ENCODE measurements at places on chromosomes 11 and 22. TPM values are rescaled to one million over a fixed set of nuclear protein-coding genes. Genes with fewer than 3 reads are reported as not detected.
A peak's percentile ranks its signal among the peaks of the same experiment; 100 is the strongest.

DNA sequence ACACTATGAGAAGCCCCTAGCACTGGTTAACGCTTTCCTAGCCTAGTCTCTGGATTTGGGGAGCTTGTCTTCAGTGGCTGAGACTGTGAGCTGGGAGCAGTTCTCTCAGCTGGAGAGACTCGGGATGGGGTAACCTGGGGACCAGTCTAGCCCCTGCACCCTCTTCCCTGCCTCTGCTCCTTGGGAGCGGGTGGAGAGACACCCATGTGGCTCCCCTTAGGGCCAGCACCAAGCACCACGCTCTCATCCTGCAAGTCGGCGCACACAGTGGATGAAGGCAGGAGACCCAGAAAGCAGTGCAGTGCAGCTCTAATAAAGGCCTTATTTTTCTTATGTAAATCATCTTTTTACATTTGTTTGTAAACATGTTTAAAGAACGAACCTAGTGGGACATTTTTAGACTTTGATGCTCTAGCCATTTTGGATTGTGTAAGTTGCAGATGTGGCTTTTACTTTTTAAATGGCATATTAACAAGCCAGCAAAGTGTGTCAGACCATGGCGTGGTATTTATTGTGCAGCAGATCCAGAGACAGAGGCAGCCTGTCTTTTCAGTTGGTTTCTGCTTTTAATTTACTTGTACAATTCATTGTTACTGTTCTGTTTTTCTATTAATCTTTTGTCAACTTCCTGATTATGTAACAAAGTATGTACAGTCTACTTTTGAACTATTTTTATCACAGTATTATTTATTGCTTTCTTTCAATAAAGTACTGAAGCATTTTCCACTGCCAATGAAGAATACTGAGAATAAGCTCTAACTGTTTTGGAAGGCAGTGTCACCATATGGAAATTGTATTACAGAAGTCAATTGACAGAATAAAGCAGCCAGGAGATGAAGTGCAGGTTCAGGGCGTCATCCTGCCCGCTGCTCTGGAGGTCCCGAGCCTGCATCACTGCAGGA, 14.4 kb upstream of the CTTN start:
- peaks cover 60% of the 10 kb centered on the region for H3K36me3 ChIP-seq
- peaks cover 16% of the 10 kb centered on the region for H3K4me1 ChIP-seq
- H3K4me3 ChIP-seq = no peak overlapping the region
- H3K27me3 ChIP-seq = no peaks in the 10 kb centered on the region
- no peak for DNase-seq

GRCh38 chr22:47806894-47807293, 1044.4 kb downstream of the TBC1D22A start:
- H3K27ac ChIP-seq = no peak overlapping the region
- H3K4me3 ChIP-seq = no peak overlapping the region
- H3K36me3 ChIP-seq = no peaks in the 10 kb centered on the region
- H3K27me3 ChIP-seq = peaks cover 46% of the 10 kb centered on the region
- no peak for DNase-seq
- H3K4me1 ChIP-seq = no peaks in the 10 kb centered on the region

Gene YAP1
- 161 TPM for total RNA-seq

DNA sequence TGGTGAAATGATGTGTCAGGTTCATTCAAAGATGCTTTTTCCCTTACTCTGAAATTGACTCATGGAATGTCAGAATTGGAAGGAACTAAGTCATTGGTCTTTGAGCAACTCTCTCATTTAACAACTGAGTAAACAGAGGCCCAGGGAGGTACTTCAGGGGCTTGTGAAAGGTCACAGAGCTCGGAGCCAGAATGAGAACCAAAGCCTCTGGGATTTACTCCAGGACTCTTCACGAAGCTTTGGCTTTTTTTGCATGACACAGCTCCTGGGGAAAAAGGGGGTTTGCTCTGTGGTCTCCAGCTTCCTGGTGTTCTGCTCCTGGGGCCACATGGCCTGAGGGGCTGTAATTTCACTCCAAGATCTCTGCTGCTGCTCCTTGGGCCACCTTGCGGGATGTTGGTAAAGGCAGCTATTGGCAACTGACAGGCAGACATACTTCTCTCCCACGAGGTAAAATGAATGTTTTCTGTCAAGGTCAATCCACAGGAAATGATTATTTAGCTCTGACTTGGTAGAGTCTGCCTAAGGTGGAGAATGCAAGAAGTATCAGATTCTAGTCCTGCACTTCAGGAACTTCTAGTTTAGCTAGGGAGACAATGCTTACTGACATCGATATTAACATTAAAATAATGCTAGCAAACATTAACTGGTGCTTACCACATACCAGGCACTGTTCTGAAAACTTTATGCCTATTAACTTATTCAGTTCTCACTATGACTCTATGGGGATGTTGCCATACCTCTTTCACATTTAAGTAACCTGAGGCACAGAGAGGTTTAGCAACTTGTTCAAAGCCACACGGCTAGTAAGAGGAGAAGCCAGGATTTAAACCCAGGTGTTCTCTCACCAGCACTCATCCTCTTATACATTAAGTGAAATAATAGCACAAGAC, 16.1 kb downstream of the PKNOX2 start:
- H3K27me3 ChIP-seq = no peaks in the 10 kb centered on the region
- H3K4me3 ChIP-seq = no peak overlapping the region
- DNase-seq = no peak
- no peaks in the 10 kb centered on the region for H3K4me1 ChIP-seq
- no peaks in the 10 kb centered on the region for H3K36me3 ChIP-seq

GRCh38 chr22:17097062-17097461, 12.3 kb downstream of the IL17RA start:
- H3K27me3 ChIP-seq = no peaks in the 10 kb centered on the region
- H3K27ac ChIP-seq = no peak overlapping the region
- no peak overlapping the region for H3K4me3 ChIP-seq
- DNase-seq = no peak

GRCh38 chr11:104813532-104813931, 84.7 kb downstream of the CASP12 start:
- DNase-seq = no peak
- H3K27me3 ChIP-seq = no peaks in the 10 kb centered on the region

DNA sequence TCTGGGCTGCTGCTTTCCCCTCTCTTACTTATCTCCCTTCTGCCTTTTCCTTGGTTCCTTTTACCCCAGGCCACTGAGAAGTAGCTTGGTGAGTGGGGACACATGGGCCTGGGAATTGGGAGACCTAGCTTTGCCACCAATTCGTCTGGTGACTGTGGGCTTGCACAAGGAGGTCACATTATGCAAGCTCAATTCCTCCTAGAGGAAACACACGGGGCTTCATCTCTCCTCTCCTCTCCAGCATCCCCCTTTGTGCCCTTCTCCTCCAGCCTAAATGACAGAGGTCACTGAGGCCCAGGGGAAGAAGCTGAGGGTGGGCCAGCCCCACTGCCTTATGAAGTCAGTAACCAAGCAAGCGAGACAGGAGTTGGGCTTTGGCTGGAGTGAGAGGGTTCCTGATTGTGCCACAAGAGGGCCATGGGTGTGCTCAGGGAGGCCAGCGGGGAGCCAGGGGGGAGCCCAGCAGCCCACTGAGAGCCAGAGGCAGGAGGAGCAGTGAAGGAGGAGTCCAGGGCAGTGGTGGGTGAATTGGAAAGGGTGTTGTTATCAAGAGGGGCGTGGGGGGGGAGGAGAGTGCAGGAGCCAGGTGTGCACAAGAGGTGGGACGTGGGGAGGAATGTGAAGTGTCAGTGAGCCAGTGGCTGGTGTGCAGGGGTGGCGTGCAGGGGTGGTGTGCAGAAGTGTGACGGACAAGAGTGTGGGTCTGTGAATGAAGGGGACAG, 2.0 kb downstream of the CLCF1 start:
- H3K4me1 ChIP-seq = peaks cover 87% of the 10 kb centered on the region
- H3K27ac ChIP-seq = peak overlapping the region; percentile 48
- peak overlapping the region; percentile 92 for H3K4me3 ChIP-seq
- H3K27me3 ChIP-seq = no peaks in the 10 kb centered on the region
- DNase-seq = peak; percentile 46

GRCh38 chr11:110974731-110975130, 262.5 kb upstream of the ARHGAP20 start:
- H3K4me3 ChIP-seq = no peak overlapping the region
- DNase-seq = no peak
- no peak overlapping the region for H3K27ac ChIP-seq

- DNase-seq = no peak
- H3K4me1 ChIP-seq = no peaks in the 10 kb centered on the region
- H3K27ac ChIP-seq = no peak overlapping the region
- no peaks in the 10 kb centered on the region for H3K36me3 ChIP-seq
- H3K27me3 ChIP-seq = no peaks in the 10 kb centered on the region
Measured at GRCh38 chr11:38345286-38345685, 1747.2 kb upstream of the RAG2 start.

- H3K27ac ChIP-seq = no peak overlapping the region
- no peak overlapping the region for H3K4me3 ChIP-seq
- H3K4me1 ChIP-seq = no peaks in the 10 kb centered on the region
- H3K36me3 ChIP-seq = no peaks in the 10 kb centered on the region
Measured at GRCh38 chr11:127393460-127393997, 393.0 kb upstream of the KIRREL3 start.

- H3K27me3 ChIP-seq = peaks cover 43% of the 10 kb centered on the region
- no peak overlapping the region for H3K27ac ChIP-seq
- H3K4me3 ChIP-seq = no peak overlapping the region
Measured at GRCh38 chr22:39706376-39707140, 136.0 kb downstream of the CACNA1I start.

GRCh38 chr11:77650123-77650522, 12.5 kb upstream of the CLNS1A start:
- H3K36me3 ChIP-seq = no peaks in the 10 kb centered on the region
- no peak for DNase-seq
- no peak overlapping the region for H3K4me3 ChIP-seq

Gene TIMP3
- 212 TPM for total RNA-seq

GRCh38 chr11:16158426-16158994, 197.8 kb downstream of the SOX6 start:
- H3K4me3 ChIP-seq = no peak overlapping the region
- H3K27me3 ChIP-seq = no peaks in the 10 kb centered on the region
- no peaks in the 10 kb centered on the region for H3K36me3 ChIP-seq

- no peak for DNase-seq
- no peak overlapping the region for H3K27ac ChIP-seq
- H3K4me1 ChIP-seq = no peaks in the 10 kb centered on the region
- no peak overlapping the region for H3K4me3 ChIP-seq
- no peaks in the 10 kb centered on the region for H3K27me3 ChIP-seq
- H3K36me3 ChIP-seq = no peaks in the 10 kb centered on the region
Measured at GRCh38 chr11:90874986-90875385, 652.1 kb upstream of the CHORDC1 start.

- no peaks in the 10 kb centered on the region for H3K27me3 ChIP-seq
- H3K4me3 ChIP-seq = no peak overlapping the region
- H3K4me1 ChIP-seq = peaks cover 9% of the 10 kb centered on the region
- H3K27ac ChIP-seq = no peak overlapping the region
- no peaks in the 10 kb centered on the region for H3K36me3 ChIP-seq
Measured at GRCh38 chr11:76456571-76456970, 11.8 kb downstream of the EMSY start.

DNA sequence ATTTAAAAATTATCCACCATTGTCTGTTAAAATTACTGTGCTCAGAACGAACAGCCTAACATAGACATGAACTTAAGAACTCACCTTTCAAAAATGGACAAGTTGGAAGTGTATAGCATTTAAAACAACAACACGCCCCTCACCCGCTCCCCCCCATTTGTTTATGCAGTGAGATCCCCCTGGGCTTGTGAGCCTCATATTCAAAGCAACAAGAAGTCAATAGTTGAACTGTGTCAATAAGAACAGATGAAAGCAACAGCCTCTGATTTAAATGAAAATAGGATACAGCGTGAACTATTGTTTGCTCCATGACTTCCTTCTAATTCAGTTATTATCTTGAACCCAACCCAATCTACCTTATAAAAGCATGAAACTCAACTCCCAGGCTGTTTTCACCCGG, 314.2 kb downstream of the BLID start:
- H3K4me3 ChIP-seq = no peak overlapping the region
- no peak overlapping the region for H3K27ac ChIP-seq
- peaks cover 8% of the 10 kb centered on the region for H3K4me1 ChIP-seq
- H3K36me3 ChIP-seq = no peaks in the 10 kb centered on the region

Gene RRP7A
- total RNA-seq = 26.4 TPM

GRCh38 chr11:70464509-70465361, 66.4 kb downstream of the CTTN start:
- no peak overlapping the region for H3K4me3 ChIP-seq
- H3K27me3 ChIP-seq = peaks cover 7% of the 10 kb centered on the region
- H3K27ac ChIP-seq = no peak overlapping the region

Gene OR52I2
- not detected for total RNA-seq

Gene OR4B1
- total RNA-seq = not detected

Gene APOA5
- total RNA-seq = not detected

GRCh38 chr22:45336971-45337431, 27.3 kb downstream of the FAM118A start:
- H3K27ac ChIP-seq = peak overlapping the region; percentile 84
- no peak overlapping the region for H3K4me3 ChIP-seq
- peak; percentile 84 for DNase-seq
- no peaks in the 10 kb centered on the region for H3K27me3 ChIP-seq

Gene CARS1
- total RNA-seq = 42.6 TPM

GRCh38 chr11:67272327-67273259, 6.3 kb downstream of the GRK2 start:
- no peaks in the 10 kb centered on the region for H3K27me3 ChIP-seq
- H3K4me1 ChIP-seq = peaks cover 100% of the 10 kb centered on the region
- peak overlapping the region; percentile 89 for H3K27ac ChIP-seq
- peaks cover 12% of the 10 kb centered on the region for H3K36me3 ChIP-seq
- no peak for DNase-seq
- H3K4me3 ChIP-seq = peak overlapping the region; percentile 96

Gene LRP4
- total RNA-seq = 16.5 TPM

DNA sequence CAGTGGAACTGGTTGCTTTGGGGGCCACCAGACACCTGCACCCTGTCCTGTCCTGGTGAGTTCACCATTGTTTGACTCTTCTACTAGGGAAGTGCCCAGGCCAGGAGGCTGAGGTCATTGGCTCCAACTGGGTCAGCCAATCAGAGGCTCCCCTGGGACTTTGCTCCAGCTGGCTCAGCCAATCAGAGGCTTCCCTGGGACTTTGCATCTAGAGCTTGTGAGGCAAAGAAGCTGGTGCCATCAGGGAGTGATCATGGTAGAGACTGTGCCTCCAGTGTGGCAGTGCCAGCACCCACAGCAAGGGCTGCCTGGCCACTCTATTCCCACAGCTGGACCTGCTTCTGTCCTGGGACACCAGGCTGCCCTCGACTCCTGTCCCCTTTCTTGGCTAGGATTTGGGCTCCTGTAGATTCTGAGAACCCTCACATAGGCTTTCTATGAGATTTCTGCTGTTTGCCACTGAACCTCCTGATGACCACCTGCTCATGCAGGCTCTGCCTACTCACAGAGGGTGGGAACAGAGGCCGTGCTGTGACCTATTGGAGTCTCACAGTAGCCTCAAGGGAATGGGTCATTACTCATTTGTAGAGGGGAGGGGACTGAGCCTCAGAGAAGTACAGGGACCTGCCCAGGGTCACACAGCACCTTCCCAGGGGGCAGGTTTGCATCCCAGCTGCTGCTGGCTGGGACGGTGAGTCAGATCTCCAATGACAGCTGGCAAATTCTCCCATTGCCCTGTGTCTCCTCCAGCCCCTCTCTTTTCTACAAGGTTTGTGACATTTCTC, 59.2 kb upstream of the SHISAL1 start:
- H3K4me1 ChIP-seq = no peaks in the 10 kb centered on the region
- H3K4me3 ChIP-seq = no peak overlapping the region
- no peaks in the 10 kb centered on the region for H3K27me3 ChIP-seq
- no peak for DNase-seq
- no peaks in the 10 kb centered on the region for H3K36me3 ChIP-seq
